ENCODE measurements at places on chromosomes 5 and 9.

DNA sequence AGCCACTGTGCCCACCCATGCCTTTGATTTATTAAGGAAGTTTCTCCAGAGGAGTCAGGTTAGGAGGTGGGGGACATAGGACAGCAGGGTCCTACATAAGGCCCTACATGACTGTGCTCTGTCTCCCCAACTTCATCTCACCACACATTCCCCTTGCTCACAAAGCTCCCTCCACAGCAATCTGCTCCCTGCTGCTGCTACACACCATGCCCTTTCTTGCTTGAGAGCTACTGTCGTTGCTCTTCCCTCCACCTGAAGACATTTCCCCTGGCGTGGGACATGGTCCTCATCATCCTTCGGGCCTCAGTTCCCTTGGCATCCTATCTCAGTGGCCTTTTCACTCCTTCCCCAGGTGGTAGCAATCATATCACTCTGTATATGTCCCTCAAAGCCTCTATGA lies 75.9 kb upstream of the DAPK1 start:
- DNase-seq, result no peak

DNA sequence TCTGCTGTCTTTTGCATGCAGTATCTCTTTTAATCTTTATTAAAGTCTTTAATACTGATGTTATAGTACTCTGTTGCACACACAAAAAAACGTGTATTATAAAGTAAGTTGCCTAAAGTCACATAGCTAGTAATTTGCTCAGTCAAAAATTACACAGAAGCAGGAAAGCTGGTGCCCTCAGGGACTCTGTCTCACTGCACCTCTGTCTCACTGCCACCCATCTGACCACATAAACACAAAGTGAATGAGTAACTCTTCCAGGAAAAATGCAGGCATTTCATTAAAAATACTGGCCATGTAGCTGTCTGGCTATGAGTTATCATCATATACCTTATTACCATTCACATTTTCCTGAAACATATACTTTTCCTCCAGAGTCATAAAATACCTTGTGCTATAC lies 591.7 kb downstream of the CSNK1G3 start:
- DNase-seq, result peak; percentile 51

DNA sequence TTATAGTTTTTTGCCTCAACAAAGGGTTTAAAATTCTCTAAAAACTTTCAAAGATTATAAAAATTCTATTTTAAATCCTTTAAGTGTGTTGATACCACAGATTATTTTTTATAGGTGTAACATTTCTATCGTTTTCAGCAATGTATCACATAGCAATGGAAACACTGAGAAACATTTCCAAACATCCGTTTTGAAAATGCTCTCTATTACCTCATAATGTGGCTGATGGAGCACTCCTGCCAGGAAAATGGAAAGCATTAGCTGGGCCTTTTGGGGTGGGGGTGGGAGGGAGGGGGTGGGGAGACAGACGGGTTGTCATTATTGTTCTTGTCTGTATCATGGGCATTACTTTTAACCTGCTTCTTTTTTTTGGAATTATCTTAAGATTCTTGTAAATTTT lies 516.5 kb downstream of the ACTL7B start:
- peak; percentile 68 for DNase-seq

DNA sequence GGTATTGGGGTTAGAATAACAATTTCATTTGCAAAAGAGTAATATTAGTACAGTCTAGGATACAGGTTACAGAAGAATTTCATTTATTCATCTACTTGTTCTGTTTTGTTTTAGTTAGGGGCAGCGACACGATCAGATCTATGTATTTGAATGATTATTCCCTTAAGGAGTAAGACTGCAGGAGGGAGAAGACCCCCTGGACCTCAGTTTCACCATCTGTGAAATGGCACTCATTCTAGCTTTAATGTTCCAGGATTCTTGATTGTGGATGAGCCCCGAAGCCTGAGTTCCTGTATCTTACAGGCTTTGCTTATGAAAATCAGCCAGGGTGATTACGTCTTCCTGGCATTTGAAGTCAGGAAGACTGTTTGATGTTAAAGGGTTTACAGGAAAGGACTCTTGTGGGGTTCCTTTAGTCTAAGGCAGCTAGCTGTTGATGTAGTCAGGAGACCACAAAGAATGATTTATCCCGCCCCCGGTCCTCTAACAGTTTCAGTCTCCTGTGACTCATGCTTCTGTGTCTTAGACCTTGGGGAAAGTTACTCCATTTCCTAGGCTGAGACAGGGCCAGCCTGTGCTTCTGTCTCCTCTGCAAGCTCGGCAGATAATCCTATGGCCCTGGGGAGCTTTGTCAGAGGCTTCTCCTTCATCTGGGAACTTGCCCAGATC lies 11.5 kb downstream of the SMIM3 start:
- DNase-seq, result peak; percentile 85

- no peak for DNase-seq
These were observed 123.3 kb downstream of the SUSD1 start for GRCh38 chr9:112051812-112052211.

- no peak for DNase-seq
These were observed 27.0 kb upstream of the CDKN2AIPNL start for GRCh38 chr5:134438721-134439123.

DNA sequence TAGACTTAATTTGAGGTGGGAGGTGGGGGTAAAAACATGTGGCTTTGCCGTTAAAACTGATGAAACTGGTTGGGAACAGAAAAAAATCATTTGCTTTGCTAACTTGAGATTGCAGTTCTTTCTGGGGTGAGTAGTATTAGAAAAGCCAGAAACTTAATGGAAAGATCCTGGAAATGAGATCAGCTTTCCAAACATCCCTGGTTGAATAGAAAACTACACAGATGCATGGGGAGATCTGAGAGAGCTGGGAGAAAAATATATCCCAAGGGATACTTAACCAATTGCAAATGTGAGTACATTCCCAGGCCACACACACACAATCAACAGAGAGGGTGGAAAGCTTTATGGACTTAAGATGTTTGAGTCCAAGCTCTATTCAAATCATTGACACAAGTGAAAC lies 222.3 kb downstream of the YTHDC2 start:
- DNase-seq, result no peak

DNA sequence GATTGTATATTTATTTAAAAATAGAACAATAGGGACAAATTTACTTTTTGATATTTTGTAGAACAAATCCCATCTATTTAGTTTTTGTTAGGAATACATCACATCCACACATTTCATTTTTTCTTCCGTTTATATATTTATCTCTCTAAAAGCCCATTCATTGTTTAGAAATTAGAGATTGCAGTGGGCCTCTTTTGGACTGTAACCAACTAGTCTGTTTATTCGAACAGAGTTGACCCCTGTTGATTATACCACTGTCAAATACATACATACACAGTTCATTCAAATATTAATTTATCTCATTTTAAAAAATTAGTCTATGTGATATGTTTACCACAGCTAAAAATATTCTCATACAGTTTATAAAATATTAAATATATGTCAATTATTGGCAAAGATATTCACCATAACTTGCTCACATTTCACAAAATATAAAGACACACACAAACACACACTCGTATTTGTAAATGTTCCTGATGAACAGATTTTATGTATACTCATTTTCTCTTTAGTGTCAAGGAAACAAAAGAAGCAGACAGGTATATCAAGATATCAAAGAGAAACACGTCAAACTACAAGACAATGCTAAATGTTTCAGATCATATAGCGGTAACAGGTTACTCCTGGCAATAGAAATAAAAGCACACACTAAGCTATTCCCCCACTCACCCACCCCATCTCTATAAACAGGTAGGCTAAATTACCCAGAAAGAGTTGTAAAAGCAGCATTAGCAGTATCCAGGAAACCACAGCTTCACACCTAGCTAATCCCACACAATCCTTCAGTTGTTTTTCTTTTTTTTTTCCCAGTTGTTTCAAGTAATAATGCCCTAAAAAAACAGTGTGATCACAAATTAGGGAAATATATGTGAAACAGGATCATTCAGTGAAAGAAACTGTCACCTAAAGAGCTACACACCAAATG lies 283.9 kb downstream of the ADAMTS6 start:
- no peak for DNase-seq

DNA sequence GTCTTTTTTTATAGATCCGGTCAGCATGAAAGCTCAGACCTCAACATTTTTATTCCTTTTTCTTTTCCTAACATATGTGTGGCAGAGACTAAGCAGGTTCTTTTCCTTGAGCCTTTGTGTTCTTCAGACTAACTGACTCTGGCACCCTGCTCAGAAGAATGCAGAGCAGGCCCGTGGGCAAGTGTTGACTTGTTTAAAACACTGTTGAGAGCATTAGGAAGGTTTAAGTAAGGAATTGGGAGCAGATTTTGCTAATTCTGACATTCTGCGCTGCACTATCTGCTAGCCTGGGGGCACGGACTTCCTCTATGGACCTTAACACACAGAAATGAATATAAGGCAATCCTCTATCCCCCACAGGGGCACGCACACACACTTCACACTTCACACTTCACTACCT lies 182.5 kb upstream of the PIK3R1 start:
- peak; percentile 15 for DNase-seq

DNA sequence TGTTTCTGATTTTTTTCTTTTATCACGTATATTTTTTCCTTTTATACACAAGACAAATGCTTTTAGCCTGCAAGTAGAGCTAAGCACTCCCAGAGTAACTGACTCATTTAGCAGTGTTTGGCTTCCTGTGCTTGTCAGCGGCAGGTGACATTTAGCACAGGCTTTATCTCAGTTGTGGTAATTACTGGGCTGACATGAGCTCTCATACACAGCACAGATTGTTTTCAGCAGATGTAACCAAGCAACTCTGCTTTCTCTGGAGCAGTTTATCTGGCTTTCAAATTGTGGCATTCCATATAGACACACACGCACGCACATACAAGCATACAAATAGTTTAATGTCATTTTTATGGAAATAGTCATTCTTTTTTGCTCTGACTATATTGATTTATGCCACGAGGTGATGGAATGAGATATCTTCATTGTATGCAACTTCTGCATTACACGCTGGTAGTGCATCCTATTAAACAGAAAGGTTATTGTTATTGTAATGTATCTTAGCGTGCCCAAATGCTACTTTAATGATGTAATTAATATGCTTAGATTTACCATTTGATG lies 379.0 kb upstream of the GRAMD2B start:
- DNase-seq, result peak; percentile 37

GRCh38 chr9:794386-794785 lies 47.1 kb upstream of the DMRT1 start:
- DNase-seq, result no peak

- DNase-seq, result peak; percentile 9
These were observed 379.5 kb downstream of the CDH18 start for GRCh38 chr5:19608444-19609002.

- no peak for DNase-seq
These were observed 28.9 kb downstream of the FYB1 start for GRCh38 chr5:39190311-39191102.

DNA sequence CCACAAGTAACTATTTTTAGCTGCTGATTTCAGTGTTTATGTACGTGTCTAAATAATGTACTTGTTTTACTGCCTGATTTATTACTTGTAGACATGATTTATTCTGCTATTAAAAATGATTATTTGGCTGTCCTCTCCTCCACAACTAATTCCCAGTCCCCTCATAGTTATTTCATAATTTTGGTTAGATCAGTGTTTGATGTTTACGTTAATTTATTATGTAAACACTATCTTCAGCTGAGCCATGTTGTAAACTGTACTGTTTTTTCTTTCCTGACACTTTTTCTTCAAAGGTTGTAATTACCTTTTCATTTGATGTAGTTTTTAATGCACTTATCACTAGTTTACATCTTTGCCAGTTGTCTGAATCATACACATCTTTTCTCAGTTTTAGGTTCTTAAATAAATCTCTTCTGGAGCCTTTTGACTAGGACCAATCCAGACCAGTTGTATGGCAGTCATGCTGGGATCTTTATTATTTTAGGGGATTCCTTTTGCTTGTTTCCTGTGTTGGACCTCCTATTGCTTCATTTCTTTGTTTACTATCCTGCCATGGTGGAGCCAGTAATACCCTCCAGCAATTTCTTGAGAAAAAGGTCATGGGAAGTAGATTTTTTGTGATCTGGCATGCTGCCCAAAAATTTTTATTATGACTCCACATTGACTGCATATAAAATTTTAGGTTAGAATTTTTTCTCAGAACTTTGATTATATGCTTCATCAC lies 16.1 kb downstream of the AP3S1 start:
- no peak for DNase-seq

- no peak for DNase-seq
These were observed 96.4 kb downstream of the OXCT1 start for GRCh38 chr5:41773799-41774198.

GRCh38 chr5:74126294-74126693 lies 500.3 kb downstream of the ARHGEF28 start:
- DNase-seq, result no peak

DNA sequence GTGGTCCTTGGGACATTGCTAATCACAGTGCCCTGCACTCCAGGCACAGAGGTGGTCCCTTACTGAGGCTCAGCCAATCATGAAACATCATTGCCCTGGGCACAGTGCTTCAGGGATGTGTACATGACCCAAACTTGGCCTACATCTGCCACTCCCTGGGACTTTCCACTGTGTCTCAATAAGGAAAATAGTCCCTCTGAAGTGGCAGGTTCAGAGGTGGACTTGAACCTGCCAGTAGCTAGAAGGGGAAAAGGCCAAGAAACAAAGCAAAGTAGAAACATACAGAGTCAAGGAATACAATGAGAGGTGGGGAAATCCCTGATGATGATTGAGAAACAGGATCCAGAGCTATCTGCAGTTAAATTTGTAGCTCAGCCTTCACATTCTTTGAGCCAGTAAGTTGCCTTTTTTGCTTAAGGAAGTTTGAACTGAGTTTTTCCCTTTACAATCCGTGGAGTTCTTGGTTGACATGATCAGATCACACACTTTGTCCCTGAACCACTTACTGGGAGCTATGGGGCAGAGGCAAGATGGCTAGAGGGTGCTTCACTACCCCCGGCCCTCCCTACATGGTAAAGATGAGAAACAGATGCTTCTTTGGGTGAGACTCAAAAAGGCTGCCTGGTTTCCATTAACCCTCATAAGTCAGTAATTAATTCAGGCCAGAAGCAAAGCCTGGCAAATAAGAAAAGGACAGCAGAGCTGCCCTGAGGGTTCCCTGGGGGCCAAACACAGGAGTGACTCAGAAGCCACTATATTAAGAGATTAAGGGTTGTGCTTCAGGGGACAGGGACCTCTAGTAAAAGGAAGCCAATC lies 57.6 kb downstream of the SH3TC2 start:
- no peak for DNase-seq

DNA sequence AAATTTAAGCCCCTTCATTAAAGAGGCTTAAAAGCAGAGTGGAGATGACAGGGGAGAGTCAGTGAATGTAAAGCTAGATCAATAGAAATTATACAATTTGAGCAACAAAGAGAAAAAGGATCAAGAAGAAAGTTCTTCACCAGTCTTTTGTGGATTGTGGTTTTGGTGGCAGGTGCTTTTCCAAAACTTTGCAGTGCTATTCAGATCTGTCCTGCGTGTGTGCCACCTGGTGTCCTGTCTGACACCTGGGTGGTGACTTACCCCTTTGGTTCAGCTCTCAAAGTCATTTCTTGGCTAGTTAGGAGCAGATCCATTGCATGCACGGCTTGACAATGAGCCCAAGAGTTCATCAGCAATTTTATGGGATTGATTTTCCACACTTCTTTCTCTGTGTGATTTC lies 69.4 kb downstream of the SREK1 start:
- DNase-seq, result no peak

GRCh38 chr9:70556771-70557170 lies 142.3 kb upstream of the KLF9 start:
- DNase-seq, result no peak

Measured in osteoblast (primary cell).